ENCODE measurements at places on chromosomes 2 and 18.
A peak's percentile ranks its signal among the peaks of the same experiment; 100 is the strongest.

DNA sequence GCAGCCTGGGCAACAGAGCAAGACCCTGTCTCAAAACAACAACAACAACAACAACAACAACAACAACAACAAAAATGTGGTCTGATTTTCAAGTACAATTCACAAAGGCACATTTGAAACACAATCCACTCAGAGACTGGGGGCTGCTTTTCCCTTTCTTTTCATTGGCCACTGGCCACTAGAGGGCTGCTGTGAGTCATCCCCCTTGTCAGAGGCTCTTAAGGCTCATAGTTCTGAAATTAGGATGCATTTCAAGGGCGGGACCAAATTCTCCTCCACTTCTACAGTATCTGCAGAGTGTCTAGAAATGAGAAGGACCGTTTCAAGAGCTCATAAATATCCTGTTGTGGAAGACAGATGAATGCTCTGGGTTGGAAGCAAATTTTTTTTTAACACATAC is 285.4 kb downstream of the NRXN1 start:
- peak; percentile 10 for DNase-seq

- DNase-seq, result peak; percentile 74
Observed at GRCh38 chr18:21242141-21242779, at the start of gene GREB1L. Gene GREB1L (plus strand): TSS chr18:21242232. CDS start chr18:21383519, 141,287 bp downstream.

- DNase-seq, result no peak
Observed at GRCh38 chr2:99708231-99708630, 218.4 kb upstream of the REV1 start.

DNA sequence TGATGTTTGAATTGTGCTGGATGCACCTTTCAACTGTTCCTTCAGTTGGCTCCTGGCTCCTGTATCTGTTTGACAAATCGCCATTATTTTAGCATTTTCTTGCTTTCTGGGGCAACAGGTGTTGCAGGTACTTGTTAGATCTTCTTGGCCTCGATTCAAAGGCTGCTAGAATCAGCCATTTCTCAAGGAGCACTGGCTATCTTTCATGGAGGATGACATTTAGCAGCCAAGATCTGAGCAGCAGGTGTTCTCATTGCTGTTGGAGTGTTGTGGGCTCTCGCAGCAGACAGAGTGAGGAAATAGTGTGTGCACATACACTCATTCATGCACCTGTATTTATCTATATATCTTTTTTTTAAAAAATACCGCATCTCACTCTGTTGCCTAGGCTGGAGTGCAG is 52.2 kb downstream of the INPP5D start:
- DNase-seq, result no peak

- DNase-seq, result no peak
Observed at GRCh38 chr2:36245651-36246050, 109.9 kb upstream of the CRIM1 start.

DNA sequence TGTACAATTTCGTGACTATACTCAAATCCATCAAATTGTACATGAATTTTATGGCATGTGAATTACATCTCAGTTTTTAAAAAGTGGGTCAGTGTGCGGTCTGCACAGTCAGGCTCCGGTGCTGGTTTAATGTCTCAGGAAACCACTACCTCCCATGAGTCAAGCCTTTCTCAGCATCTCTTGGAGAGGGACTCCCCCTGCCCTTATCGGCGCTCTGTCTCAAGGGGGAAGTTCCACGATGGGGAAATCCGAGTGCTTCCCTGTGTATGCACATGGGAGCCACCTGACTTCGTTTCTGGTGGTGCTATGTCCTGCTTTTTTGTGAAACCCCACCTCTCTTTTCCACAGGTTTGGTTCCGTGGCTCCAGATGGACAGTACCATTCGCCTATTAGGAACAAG is 72.5 kb downstream of the ACOXL start:
- no peak for DNase-seq

DNA sequence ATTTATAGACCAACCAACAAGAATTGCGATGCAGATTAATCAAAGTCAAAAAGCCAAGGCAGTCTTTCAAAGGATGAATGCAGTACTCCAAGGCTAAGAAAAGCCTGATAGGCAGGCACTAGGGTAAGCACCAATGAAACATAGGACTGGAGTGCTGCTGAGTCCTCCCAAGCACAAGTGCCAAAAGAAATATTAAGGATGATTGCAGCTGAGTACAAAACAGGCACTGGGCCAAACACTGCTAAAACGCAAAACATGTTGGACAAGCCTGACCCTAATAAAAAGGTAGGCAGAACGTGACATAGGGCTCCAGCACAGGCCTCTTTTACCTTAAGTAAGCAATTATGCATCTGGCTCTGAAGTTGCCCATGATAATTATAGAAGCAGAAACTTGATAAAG is 160.1 kb upstream of the LRP1B start:
- no peak for DNase-seq

DNA sequence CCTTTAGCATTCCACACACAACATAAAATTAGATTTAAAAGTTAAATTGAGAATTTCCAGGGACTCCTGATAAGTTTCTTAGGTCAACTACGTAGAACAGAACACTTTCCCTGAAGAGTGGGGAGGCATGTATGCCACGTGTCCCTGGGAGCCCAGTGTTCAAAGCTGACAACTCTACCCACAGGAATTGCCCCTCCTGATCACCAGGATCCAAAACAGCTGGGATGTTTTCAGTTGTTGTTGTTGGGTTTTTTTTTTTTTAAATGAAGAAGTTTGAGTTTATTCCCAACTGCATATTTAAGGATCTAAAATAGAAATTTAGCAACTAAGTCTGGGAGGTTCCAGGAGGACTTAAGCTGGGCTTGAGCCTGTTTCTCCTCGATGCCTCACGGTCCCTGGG is 100.5 kb downstream of the TPGS2 start:
- DNase-seq, result no peak

- DNase-seq, result no peak
Observed at GRCh38 chr18:42437001-42437400, 482.0 kb downstream of the PIK3C3 start.

DNA sequence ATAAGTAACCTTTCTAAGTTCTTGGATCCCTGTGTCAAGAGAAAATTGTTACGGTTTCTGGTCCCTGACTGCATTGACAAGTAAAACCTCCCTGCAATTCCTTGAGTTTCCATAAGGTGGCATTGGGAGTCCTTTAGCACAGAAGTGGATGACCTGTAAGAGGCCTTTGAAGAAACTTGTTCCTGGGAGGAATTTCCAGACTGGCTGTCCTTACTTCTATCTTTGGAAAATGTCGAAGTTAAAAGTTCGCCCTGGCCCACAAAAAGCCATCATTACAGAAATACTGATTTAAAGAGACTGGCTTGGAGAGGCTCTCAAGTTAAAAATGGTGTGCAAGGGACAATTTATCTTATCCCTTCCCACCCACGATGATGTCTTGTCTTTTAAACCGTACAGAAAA is 218.4 kb downstream of the CDH20 start:
- peak; percentile 32 for DNase-seq

Measured in progenitor cell of endocrine pancreas (in vitro differentiated cells).